Epithelial cell of esophagus (primary cell): ENCODE measurements at places on chromosomes 11 and 22.

DNA sequence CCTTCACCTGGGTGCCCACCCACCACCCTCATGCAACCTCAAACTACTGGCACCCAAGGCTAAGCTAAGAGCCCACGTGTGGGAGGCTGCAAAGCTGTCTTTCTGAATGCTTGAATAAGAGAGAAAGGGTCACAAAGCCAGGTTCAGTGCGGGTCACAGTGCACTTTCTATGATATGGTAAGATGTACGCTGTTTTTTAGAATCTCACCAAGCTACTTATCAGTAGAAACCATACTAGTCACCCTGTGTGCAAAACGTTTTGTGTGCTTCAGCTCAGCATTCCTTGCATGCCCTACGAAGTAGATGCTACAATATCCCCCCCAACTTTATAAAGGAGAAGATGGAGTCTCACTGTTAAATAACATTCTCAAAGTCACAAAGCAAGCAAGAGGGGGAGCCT, 14.9 kb downstream of the P2RX3 start:
- DNase-seq = no peak

- DNase-seq = no peak
Observed at GRCh38 chr11:5928271-5928670, 13.8 kb upstream of the OR56A3 start.

GRCh38 chr11:123801765-123802164, 4.4 kb downstream of the OR6M1 start:
- DNase-seq = no peak

DNA sequence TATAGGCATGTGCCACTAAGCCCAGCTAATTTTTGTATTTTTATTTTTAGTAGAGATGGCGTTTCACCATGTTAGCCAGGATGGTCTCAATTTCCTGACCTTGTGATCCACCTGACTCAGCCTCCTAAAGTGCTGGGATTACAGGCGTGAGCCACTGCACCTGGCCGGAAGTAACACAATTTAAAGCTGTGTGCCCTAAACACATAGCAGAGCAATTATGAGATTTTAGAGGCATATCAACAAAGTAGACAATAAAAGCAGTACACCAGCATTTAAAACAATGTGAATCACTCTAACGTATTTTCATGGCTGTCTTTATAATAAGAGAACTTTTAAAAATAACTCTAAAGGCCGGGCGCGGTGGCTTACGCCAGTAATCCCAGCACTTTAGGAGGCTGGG, 42.4 kb downstream of the PRR14L start:
- no peak for DNase-seq

DNA sequence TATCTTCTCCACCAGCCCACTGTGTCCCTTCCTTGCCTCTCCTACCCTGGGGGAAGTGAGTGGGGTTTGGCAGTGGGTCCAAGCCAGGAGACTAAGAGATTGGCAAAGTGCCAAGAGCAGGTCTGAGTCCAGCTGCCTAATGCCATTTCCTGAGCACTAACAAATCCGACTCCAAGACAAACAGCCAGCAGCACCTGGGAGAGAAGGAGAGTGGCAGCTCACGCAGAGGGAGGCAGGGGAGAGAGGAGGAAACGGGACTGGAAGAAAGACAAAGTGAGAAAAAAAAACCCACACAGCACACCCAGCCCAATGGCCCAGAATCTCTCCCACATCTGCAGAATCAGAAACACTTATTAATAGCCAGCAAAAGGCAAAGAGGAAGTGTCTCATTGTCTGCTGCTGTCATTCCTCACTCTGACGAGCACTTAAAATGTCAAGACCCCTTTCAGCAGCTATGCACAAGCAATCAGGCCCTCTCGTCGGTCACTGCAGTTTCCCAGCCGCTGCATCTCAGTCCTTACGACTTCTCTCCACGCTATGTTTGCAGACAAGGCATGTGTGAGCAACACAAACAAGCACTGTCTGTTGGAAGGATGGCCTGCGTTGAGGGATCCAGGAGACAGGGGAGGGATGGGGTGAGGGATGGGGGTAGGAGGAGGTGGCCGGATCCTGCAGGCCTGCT, 558.4 kb upstream of the CADM1 start:
- no peak for DNase-seq

DNA sequence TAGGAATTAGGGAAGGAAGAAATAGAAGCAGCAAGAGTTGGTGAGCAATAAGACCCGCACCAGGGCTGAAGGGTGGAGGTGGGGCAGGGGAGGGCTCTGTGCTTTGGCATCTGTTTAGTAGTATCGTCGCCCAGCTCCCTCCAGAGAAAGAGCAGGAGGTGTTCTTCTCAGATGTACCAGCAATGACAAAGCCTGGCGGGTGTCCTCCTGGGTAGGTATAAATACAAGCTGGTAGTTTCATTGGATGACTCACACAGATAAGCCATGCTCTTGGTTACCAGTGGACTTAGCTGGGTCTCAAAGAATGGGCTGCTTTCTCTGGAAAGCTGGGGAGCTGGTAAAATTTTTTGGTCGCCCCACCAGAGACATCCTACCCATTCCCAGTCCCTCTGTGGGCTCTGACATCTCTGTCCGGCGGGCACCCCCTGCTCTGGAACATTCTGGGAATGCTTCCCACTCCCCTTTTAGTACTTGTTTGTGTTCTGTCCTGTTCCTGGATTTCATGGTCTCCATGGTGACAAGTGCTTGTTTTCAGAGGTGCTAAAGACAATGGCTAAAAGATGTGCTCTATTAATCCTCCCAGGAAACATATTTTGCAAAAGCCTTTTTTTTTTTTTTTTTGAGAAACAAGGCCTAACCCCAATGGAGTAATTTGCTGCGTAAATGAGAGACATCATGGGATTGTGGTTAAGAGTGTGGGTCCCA, 15.4 kb upstream of the TUBA8 start:
- no peak for DNase-seq

DNA sequence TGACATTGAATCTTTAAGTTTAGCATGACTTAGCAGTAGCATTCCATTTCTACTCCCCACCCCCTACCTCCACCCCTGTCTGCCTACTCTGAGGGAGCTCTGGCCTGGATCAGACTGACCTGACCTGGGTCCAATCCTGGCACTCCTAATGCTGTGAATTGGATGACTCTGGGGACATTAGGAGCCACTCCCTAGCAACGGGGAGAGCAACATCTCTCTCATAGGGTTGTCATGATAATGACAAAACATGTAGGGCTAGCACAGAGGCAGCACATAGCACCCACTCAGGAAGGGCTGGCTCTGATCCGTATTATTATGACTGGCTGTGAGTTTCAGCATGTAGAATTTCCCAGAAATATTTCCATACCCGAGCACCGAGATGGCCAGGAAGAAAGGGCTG, 40.5 kb downstream of the CABIN1 start:
- DNase-seq = no peak

- peak; percentile 68 for DNase-seq
Observed at GRCh38 chr22:23305922-23306374, 125.6 kb downstream of the BCR start.

GRCh38 chr11:92390783-92391182, 166.2 kb downstream of the FAT3 start:
- DNase-seq = no peak

DNA sequence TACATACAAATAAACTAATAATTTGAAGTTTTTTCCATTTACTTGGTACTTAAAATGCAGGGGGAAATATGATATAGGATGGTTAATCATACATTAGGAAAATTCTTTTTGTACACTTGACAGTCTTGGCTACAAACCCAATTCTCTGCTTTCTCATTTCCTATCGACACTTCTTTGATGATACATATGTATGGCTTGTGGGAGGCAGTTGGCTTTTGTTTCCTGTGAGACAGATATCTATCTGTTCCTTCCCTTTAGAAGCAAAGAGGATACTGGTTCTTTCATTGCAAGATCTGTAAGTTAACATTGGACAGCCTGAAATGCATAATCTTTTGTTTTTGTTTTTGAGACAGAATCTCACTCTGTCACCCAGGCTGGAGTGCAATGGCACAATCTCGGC, 47.9 kb upstream of the ADORA2A start:
- DNase-seq = peak; percentile 9

- DNase-seq = no peak
Observed at GRCh38 chr11:32318071-32319055, 117.0 kb downstream of the WT1 start.
